CD4-positive, alpha-beta T cell treated with Interleukin-17A for 4 hours (primary cell): ENCODE measurements at places on chromosomes 16 and 17.

DNA sequence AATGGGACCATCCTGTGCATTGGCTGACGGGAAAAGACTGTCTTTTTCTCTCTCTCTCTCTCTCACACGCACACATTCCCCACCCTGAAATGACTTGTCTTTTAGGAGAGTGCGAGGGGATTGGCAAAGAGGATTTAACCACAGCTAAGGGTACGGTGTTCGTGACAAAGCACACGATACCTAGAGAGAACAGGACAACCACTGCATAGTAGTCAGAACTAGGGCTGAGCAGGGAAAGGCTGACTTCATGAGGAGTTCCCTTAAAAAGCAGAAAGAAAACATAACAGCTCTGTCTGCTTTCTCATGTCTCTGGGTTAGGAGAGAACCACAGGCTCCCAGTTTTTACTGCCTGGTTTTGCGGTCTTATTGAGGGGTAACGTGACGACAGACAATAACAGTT is 742.8 kb upstream of the SOX9 start:
- DNase-seq = no peak

DNA sequence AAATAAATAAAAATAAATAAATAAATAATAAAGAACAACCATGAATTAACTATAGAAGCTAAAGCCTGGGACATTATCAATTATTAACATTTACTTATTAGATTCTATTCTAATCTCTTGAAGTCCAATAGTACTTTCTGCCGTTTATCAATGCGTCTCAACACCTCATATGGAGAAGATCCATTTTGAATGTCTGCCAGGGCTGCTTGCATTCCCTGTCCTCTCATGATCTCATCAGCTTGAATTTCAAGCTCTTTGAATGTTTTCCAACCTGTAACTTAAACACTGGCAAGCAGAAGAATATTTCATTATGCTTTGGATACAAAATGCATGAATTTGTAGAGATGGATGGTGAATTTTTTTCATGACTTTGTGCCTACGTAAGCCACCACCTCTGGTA is 191.9 kb upstream of the ANKFN1 start:
- DNase-seq = no peak

GRCh38 chr17:40735016-40735415 is 20.1 kb downstream of the KRT25 start:
- no peak for DNase-seq

DNA sequence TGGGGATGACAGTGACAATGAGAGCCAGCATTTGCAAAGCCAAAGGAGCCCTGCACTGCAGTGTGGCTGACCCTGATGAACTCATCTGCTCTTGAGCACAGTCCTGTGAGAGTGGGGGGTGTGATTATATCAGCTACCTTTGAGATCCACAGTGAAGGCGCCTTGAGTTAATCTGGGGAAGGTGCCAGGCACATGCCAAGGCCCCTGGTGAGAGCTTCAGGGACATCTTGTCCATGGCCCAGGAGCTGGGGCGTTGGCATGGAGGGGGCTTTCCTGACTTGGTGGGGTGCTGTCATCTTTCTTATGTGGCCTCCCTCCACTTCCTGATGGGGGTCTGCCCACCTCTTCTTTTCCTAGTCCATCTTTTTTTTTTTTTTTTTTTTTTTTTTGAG is 86.5 kb downstream of the SNX29 start:
- no peak for DNase-seq

GRCh38 chr17:57747221-57748017 is 2.3 kb upstream of the CCDC182 start:
- DNase-seq = peak; percentile 53

DNA sequence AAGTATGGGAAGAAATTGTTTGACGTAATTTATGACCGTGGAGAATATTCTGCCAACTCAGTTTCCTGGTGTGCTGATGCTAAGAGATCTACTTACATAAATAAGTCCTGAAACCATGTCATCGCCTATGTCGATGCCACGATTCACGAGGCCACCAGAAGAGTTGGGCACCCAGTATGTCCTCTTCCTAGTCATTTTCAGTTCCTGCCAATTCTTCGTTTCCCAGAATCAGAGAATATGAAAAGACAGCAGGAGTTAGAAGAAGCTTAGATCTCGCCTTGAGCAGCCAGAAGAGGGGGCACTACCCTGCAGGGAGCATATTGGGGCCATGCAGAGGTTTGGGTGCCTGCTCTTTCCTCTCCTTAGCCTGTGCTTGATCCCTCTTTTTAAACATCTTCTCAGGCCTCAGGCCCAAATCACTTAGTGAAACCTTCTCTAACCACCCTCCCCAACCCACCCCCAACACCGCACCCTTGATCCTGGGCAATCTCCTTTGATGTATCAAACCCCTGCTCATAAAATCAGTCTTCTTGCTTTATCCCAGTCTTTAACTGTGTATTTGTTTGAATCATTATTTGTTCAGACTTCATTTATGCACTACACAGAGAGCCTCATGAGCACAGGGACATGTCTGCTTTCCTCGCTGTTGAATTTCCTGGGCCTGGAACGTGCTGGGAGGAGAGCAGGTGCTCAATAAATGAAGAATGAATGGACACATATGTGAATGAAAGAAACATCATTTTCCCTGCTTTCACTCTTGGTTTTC is 12.2 kb upstream of the LONP2 start:
- DNase-seq = peak; percentile 21

GRCh38 chr17:40209404-40210093 is 9.6 kb upstream of the WIPF2 start:
- no peak for DNase-seq

- no peak for DNase-seq
Observed at GRCh38 chr17:55605705-55606487, 94.6 kb upstream of the SMIM36 start.

- DNase-seq = peak; percentile 70
Observed at GRCh38 chr17:16415031-16415924, at the start of gene TRPV2. Gene TRPV2 (plus strand): TSS chr17:16415571. CDS start chr17:16417669, 2,098 bp downstream.

DNA sequence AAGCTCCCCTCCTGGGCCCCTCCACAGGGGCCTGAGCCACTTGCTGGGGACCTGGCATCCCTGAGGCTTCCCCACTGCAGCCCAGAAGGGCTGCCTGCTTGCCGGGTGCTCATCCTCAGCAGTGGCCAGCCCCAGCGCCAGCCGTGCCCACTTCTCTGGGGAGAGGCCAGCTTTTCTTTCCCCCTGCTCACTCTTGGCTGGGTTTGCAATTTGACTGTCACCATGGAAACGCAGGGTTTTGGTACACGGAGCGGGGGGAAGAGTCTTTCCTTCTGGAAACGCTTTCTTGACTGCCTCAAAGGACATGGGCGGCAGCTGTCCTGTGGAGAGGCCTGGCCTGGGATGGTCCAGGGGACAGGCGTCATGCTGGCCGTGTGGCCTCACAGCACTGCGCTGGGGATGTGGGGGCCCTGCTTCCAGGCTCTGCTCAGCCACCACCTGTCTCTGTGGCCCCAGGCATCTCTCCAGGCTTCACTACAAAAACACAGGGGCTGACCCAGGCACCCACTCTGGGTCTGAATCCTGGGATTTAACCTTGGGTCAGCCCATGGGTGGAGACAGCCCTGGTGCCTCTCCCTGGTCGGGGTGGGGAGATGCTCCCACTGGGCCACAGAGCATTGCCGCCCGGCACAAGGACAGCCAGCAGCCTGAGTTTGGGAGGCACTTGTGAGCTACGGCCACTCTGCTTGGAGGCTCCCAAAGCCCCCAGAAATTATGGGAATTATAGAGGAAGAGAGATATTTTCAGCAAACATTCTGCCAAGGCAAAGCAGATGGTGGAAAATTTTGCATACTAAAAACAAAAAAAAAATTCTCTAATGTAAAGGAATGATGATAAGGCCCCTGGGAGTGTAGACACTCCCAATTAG is 45.9 kb upstream of the DOC2B start:
- no peak for DNase-seq

DNA sequence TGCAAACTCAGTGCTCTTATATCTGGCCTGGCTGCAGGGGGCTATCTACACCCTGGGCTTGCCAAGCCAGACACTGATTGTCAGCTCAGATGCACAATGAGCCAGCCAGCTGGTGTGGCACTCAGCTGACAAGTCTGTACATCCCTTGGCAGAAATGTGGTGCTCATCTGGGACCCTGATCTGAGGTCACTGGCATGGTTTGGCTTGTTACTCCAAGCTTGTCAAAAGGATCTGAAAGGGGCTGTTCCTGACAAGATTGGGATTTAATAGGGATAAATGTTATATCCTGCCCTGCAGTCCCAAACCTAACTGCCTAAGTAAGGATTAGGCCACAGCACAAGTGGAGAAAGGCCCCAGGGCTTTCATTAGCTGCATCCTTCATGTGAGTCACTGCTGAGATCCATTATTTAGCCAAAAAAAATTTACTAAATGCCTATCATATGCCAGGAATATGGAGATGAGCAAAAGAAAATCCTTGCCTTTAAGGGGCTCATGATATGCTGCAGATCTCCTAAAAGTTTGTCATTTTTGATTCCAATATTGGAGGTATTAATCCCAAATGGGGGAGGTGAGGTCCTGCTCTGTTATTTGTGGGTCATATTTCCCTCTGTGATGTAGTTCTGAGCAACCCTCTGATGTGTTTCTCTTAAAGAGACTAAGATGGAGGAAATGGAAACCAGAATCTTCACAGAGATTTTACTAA is 6.3 kb downstream of the SLC6A2 start:
- DNase-seq = no peak

DNA sequence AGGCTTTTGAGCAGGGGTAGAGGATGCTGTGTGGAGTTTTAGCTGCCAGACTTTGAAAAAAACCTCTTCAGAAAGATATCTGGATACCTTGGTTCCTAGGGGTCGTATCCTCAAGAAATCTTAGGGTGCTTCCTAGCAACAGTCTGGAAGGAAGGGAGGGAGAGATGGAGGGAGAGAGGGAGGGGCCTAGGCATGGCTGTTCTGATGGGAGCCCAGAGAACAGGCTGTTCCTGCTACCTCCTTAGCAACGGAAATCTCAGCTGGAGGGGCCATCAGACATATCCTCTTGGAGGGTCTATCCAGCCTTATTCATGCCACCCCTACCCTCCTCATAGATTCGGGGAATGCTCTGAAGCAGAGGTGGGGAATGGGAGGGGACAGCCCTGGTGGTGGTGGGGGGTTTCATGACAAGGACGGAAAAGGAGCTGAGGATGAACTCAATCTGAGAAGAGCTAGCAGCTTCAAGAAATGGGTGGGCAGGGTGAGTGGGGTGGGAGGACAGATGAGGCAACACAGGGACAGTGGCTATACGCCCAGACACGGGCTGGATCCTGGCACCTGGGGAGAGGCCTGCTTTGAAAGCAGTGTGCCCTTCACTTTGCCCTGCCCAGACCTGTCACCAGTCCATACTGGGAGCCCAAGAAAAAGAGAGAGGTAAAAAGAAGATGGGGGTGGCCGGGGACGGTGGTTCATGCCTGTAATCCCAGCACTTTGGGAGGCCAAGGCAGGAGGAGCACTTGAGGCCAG is 2.9 kb upstream of the THRA start:
- DNase-seq = no peak

DNA sequence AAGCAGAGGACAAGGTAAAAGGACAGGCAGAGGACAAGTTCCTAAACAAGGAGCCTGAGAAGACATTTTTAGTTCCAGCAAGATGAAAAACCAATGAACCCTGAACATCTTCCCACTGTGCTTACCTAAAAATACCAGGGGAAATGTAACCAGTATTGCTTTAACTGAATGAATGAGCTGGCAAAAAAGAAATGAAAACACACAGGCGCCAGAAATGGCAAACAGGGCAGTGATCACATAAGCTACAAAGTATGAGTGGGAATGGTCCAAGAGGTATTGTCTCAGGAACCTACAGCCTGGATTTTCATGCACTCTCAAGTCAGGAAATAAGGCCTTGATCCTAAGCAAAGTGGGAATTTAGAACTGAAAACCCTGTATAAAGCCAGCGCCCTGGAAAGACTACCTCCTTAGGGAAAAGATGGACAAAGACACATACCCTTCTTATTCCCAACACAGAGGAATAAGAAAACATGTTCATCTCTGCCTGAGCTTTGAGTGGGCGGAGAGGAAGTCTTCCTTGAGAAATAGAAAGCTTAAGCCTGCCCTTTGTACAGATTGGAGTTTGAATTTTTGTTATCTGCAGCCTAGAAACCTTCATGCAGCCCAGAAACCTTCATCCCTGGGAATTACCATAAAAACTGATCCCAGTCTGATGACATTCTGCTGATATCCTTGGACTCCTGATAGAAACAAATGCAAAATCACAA is 2.1 kb downstream of the CMTM2 start:
- no peak for DNase-seq

DNA sequence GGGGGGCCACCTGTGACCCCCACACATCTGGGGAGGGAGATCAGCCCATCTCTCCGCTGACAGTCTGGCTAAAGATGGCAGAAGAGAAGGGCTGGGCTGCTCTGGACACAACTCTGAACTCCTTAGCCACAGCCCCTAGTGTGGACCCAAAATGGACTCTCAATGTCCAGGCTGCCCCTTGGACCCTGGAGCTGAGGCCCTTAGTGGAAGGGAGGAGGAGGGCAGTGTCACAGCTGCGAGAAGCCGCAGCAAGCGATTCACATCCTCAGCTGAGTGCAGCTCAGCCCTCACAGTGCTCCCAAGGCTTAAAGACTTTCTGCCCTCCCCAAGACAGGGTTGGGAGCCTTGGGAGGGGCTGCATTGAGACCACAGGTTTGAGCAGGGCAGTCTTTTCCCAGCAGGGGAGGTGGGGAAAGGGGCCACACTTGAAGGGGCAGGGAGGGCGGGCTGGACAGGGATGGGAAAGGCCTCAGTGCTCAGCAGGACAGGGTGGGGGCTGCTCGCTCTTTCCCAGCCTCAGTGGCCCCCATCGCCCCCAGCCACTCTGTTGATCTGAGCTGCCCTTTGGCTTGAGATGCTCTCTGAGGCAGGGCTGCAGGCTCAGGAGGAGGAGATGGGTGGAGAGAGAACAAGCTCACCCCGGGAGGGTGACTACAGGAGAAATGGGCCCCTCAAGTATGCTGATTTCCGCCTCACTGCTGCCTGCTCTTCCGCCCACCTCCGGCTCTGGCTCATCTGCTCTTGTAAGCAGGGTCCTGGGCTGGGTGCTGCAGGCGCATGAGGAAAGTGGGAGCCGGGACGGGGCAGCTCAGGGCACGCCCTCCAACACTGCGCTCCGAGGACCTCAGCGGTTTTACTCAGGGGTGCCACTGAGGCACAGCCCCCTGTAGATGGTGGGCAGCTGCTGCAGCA is 50.9 kb upstream of the MTSS2 start:
- peak; percentile 36 for DNase-seq

DNA sequence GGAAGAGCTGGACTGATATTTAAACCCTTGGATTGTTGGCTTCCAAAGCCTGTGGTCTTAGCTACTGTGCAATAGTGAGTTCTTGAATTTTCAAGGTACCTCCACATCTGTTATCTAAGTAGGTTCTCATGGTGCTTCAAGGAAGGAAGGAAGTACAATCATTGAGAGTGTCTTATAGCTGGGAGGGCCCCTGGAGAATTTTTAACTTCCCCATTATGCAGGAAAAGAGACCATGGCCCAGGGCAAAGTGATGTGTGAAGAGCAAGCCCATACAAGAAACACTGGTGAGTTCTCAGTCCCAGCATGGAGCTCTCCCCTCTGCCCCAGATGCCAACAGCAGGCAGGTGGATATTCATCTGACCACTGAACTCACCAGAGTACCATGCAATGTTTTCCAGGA is 169.0 kb upstream of the IRX6 start:
- DNase-seq = no peak

GRCh38 chr17:50835301-50836234 is at the start of gene WFIKKN2:
Gene WFIKKN2 (plus strand): TSS chr17:50835586. CDS start chr17:50835938, 352 bp downstream.
- DNase-seq = no peak
